Ovary (tissue), 10 donors: ENCODE measurements at places on chromosomes 3 and 15. TPM values are rescaled to one million over a fixed set of nuclear protein-coding genes. Genes with fewer than 3 reads are reported as not detected.

GRCh38 chr15:31489281-31489680 lies 162.6 kb downstream of the KLF13 start:
- DNase-seq: no peak

- DNase-seq: no peak
Observed at GRCh38 chr3:71509066-71509465, 74.5 kb downstream of the FOXP1 start.

GRCh38 chr3:66427951-66428474 lies 72.8 kb downstream of the LRIG1 start:
- no peak for DNase-seq

Gene SEMA3G
- total RNA-seq: 3.6 TPM

Gene VEPH1
- 2.6 TPM for total RNA-seq

Gene HYAL1
- total RNA-seq: 9.3 TPM

Gene SMCO1
- not detected for total RNA-seq
